ENCODE measurements at places on chromosomes 12 and 14.
A peak's percentile ranks its signal among the peaks of the same experiment; 100 is the strongest.

GRCh38 chr12:65891987-65892481, 67.8 kb downstream of the HMGA2 start:
- DNase-seq = peak; percentile 86

DNA sequence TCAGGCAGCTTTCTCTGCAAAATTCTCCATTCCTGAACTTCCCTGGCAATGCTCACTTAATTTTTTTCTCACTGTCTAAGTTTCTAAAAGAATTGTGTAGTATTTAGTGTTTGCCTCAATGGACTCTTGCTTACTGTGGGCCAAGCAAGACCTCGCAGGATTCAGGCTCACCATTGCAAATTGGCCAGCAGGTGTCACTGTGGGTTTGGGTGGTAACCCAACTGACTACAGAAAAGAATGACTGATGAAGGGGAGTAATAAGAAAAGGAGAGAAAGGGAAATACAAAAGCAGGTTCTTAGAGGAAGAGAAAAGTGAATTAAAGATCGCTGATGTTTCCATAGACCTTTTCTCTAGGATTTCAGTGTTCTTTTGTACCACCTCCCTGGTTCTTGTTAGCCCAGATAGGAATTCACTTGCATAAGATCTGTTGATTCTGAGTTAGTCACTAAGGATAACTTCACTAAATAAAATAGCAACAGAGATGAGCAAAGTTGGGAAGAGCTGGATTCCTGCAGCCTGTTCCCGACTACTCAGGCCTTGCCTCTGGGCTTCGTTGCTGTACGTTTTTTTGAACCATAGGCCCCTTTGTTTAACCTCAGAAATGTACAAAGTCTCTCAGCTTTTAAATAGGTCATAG, 386.5 kb upstream of the DDHD1 start:
- DNase-seq = peak; percentile 92

GRCh38 chr12:108633081-108633533, 587 bp downstream of the SELPLG start:
- DNase-seq = no peak

- no peak for DNase-seq
Observed at GRCh38 chr14:27327095-27327494, 729.3 kb upstream of the NOVA1 start.

DNA sequence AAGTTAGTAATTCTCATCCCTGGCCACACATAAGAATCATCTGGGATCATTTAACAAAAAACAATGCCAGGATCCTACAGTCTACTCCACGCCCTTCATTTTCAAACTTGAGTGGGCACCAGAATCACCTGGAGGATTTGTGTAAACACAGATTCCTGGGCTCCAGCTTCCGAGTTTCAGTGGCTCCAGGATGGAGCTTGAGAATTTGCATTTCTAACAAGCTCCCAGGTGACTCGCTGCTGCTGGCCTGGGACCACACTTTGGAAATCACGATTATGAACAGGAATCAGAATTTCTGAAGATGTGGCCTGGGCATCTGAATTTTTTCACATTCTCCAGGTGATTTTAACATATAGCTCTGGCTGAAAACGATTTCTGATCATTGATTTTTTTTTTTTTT, 234.8 kb downstream of the CACNA1C start:
- DNase-seq = no peak

- no peak for DNase-seq
Observed at GRCh38 chr14:20973501-20973900, 16.3 kb upstream of the METTL17 start.

DNA sequence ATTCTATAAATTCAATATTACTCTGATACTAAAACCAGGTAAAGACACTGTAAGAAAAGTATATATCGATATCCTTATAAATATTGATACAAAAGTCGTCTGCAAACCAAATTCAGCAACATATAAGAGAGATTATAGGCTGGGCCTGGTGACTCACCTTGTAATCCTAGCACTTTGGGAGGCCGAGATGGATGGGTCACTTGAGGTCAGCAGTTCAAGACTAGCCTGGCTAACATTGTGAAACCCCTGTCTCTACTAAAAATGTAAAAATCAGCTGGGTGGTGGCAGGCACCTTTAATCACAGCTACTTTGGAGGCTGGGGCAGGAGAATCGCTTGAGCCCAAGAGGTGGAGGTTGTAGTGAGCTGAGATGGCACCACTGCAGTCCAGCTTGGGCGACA, 13.5 kb upstream of the TUBA1C start:
- no peak for DNase-seq
